ENCODE measurements at places on chromosomes 2 and 18.
A peak's percentile ranks its signal among the peaks of the same experiment; 100 is the strongest.

GRCh38 chr18:52408800-52409302 lies 68.9 kb downstream of the DCC start:
- DNase-seq = no peak

DNA sequence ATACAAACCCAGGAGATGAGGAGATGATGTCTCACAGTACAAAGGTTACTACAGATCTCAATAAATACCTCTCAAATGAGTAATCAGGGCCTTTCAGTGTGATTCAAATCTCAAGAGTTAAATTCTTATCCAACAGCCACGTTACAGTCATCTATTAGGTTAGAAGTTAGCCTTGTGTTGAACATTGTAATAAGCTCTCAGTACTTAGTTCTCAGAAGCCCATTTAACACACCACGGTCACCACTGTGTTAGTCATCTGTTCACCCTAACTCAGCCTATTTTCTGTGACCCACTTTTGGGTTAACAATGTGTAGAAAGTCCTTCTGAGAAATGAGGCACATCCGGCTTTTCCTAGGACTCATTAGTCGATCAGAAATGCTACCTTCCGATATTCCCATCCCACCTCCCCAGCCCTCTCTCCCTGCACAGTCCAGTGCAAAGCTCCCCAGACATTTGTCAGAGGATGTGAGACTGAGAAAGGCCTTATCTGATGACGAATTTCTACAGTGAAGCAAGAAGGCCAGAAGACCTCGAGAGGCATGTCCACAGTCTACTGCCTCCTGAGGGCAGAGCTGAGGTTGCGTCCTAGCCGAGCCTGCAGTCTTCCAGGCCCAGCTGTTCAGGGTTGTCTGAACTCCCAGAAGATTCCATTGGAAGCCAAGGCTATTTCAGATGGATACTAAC lies 92.6 kb downstream of the ACTR2 start:
- DNase-seq = peak; percentile 84

DNA sequence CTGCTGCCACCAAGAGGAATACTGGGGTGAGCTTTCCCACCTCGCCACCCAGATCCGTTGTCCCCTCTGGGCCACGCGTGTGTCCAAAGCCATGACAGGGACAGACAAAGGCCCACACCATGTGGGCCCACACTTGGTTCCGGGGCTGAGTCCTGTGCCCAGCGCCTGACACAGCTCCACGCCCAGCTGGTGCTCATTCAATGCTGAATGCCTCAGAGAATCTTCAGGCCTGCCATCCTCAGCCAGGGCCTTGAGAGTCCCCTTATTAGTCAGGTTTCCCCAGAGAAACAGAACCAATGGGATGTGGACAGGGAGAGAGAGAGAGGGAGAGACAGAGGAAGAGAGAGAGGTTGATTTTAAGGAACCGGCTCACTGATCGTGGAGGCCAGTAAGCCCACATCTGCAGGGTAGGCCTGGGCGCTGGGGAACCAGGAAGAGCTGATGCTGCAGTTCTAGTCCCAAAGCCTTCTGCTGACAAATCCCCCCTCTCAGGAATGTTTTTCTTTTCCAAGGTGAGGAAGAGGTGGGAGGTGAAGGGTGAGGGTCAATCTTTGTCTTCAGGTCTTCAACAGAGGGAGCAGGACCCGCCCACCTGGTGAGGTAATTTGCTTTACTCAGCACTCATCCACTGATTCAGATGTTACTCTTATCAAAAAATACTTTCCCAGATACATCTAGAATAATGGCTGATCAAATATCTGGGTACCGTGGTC lies 10.2 kb upstream of the SPATA3 start:
- DNase-seq = no peak

GRCh38 chr2:85794038-85794441 lies 40.2 kb downstream of the ATOH8 start:
- no peak for DNase-seq

DNA sequence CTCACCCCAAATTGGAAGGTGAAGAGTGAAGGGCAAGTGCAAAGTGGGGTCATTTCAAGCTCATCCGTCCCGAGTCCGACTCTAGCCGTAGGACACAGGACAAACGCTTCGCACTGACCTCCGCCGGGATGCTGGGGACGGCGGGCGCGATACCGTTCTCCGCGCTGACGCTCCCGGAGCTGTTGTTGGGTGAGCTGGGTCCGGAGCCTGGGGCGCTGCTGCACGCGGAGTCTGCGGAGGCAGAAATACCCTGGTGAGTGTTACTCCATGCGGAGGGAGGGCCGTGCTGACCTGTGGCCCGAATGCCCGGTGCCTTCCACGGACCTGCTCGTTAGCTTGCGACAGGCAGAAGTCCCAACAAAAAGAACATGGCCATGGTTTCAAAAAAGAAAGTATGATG lies 261.3 kb downstream of the HDAC4 start:
- no peak for DNase-seq

DNA sequence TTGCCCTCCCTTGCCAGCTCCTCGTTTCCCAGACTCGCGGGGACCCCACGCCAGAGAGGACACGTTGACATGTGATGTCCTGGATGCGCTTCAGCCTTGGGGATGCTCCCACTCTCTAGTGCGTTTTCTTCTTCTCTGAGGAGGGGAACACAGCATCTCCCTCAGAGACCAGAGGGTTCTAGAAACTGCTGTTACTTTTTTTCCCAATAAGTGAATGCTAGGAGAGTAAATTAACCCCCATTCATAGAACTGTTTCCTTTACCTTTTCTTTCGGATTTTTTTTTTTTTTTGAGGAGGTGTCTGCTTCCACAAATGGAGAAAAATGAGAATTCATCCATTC lies 370 bp upstream of the EFEMP1 start:
- DNase-seq = no peak

DNA sequence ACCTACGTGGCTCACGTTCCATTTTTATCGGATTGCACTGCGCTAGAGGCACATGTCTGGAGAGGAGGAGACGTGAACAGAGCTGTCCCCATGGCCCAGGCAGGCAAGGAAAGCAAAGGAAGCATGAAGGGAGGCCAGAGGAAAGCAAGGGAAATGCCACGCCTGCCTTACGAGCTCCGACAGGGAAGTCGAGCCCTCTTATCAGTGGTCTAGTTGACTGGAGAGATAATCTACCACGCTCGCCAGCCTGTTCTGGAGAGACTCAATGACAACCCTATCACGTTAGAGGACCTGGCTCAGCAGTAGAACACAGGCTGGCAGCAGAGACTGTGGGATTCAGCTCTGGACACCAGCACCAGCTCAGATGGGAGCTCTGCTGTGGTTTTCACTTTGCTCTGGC lies 202.6 kb upstream of the ID2 start:
- DNase-seq = no peak

DNA sequence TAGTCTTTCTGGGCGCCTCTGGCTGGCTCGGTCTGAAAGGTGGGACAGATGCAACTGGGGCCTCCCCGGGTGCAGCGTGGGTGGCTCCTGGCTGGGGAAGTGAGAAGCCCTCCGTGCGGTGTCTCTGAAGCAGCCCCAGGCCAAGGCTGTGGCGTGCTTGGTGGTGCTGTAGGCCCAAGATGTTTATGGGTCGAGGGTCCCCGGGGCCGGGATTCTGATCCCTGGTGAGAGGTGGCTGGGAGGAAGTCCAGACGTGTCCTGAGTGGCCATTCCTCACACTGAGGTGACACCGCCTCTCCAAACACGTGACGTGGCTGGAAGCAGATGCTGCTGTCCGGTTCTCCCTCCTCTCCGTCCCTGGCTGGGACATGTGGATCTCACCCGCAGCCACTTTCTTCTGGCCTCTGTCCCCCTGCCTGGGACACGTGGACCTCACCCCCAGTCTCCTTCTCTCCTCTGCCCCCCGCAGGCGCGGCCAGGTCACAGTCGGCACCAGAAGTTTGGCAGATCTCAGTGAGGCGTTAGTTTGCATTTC lies 12.6 kb downstream of the RTP5 start:
- DNase-seq = peak; percentile 44

DNA sequence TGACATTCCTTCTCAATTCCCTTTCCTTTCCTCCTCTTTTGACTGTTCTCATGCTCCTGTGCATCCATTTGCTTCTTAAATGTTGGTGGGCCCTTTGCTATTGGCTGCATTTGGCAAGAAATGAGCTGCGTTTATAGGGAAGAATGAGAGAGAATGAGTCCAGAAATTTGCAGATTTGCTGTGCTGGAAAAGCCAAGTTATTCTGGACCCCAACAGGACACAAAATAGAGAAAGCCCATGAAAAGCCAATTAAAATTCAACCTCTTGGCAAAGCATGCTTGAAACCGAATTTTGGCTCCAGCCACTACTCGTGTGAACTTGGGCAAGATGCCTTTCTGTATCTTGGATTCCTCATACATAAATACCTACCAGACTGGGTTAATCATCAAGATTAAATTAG lies 1.3 kb upstream of the SCLY start:
- DNase-seq = no peak

- no peak for DNase-seq
These were observed 747.9 kb downstream of the SOCS6 start for GRCh38 chr18:71036783-71037182.

DNA sequence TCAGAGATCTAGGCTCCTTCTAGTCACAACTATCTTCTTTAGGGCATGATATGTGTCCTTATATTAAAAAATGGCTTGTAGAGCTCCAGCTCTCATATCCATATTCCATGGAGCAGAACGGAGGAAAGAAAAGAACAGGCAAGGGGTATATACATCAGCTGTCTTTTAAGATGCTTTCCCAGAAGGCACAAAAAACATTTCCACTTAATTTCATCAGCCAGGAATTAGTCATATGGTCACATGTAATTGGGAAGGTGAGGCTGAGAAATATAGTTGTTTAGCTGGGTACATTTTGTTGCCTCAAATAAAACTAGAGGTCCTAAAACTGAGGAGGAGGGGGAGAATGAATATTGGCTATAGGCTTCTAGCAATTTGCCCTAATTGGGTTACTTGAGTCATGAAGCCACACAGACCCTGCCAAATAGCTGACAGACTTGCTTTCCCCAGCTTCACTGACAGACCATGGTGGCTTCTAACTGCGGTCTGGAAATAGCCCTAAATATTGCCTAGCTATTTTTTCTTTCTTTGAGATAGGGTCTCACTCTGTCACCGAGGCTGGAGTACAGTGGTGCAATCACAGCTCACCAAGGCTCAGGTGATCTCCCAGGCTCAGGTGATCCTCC lies 20.0 kb downstream of the MAIP1 start:
- peak; percentile 14 for DNase-seq

DNA sequence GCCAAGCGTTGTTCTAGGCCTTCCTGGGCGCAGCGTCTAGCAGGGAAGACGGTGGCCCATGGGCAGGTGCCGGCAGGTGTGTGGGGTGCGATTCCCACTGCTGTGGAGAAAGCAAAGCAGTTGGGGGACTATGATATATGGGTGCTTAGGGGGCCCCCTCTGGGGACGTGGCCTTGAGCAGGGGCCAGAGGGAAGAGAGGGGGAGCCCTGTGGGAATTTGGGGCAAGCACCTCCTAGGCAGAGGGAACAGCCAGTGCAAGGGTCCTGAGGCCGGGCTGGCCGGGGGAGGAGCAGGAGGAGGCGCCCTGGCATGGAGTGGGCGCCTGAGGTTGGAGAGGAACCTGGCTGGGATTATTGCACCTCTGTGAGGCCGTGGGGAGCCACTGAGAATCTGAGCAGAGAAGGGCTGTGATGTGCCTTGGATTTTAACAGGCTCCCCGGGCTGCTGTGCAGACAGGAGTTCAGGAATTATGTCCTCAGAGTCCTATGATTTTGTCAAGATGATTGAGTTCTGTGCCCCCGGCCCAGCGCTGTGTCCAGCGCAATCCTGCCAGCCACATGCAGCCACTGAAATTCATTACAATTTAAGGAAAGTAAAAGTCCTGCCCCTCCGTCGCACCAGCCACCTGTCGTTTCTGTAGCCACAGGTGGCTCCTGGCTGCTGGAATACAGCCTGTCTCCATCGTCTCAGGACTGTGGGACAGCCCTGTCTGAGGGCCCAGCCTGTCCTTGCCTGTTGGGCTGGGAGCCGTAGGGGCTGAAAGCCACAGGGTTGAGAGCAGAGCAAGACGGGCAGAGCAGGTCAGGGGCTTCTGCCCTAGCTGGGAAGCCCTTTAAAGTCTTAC lies 9.1 kb upstream of the KLHL30 start:
- DNase-seq = no peak

DNA sequence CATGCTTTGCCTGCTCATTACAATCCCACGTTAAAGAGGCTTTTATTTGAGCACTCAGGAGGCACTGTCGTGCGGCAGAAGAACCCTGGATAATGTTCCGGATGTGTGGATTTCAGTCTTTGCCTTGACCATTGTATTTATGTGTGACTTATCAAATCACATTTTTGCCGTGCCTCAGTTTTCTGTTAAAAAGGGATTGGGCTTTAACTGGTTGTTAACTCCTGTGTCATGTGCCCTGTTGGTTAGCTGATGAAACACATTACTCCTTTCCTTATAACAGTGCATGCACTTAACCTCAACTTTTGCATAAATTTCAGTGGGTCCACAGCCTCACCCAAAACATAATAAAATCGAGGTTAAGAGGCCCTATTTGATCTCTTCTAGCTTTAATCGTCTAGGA lies 52.7 kb downstream of the NAB1 start:
- DNase-seq = no peak

GRCh38 chr2:142867136-142867535 lies 10.3 kb upstream of the KYNU start:
- DNase-seq = no peak

- DNase-seq = no peak
These were observed 72.0 kb upstream of the SH3BP4 start for GRCh38 chr2:234879671-234880455.

DNA sequence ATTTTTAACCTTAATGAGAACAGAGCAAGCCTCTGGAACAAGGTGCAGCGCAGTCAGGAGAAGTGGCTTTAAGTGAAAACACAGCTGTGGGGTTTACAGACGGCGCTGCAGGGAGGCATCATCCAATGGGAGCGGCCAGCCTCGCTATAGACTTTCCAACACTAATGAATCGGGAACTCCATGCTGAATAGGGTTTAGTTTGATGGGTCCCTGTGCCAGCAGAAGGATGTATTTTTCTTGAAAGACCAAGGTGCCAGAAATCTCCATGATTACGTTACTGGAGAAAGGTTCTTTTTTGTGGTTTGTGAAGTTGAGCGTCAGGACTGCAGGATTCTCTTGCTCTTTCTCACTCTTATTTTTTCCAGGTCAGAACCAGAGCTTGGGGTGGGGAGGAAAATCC lies 87.9 kb upstream of the ALPP start:
- DNase-seq = no peak
